ENCODE measurements at places on chromosomes 4 and X.

DNA sequence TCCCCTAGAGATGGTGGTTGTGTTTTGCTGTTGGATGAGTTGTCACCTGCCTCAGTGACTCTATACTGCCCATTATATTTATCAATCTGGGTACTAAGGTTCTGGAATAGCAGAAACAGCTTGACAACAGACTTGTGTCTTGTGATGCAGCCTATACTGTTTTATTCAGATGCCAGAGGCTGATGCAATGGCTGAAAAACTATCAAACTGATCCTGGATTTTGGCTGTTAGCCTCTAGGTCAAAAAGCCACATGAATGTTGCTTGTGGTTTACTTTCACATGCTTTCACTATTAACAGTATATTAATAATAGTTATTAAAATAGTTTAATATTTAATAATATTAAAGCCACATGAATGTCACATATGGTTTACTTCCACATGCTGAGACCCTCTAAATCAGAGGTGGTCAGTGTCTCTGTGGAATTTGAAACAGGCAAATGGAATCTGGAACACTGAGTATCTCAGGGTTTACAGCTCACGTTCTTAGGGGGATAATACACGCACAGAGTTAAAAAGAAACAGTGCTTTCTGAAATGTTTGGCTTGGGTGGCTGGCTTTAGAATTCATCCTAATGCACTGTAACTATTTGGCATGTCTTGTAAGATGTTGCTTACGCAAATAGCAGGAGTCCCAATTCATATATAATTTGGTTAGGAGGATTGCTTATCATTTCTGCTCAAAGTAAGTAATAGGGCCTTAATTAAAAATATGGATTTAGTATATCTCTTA lies 82.5 kb upstream of the LCORL start:
- no peak for DNase-seq

DNA sequence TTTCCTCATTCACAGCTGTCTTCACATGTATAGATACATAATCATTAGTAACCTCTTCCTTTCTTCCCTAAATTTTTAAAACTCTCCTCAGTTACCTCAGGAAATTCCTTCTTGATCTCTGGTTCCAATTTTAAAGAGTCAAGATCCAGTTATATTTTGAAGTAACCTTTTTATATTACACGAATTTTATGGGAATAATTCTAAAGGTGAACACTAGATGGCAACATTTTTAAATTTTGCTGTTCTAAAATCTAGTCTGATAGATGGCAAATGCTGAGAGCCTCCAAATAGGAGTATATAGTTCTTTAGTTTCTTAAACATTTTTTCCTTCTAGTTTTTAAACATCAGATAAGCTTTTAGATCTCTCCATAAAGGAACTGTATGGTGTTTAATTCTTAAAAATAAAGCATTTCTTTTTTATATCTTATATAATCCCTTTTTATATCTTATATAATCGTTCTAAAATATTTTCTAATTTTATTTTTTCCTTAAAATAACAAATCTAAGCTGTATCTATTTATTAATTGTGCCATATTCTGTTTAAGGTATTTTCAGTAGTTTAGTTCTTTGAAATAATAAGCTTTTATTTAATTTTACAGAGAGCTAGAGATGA lies 37.9 kb upstream of the PAPSS1 start:
- DNase-seq: no peak

DNA sequence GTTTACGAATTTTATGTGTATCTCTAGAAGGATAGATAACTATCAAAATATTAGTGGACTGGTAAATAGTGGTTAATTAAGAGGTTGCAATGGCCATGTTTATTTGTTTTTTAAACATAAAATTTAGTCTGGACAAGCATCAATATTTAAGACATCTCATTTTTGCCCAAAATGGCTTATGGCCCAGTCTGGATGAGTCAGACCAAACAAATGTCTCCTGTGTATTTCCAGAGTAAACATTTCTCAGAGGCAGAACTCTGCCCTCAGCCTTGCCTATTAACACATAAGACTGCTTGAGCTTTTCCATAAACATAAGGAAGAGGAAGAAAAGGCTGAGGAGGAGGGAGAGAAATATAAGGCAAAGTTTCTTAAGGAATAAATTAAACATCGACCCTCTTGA lies 277.1 kb upstream of the DIAPH2 start:
- no peak for DNase-seq

GRCh38 chr4:186765673-186766546 lies 42.3 kb upstream of the FAT1 start:
- no peak for DNase-seq

GRCh38 chr4:8385106-8385505 lies 55.4 kb downstream of the ACOX3 start:
- no peak for DNase-seq

DNA sequence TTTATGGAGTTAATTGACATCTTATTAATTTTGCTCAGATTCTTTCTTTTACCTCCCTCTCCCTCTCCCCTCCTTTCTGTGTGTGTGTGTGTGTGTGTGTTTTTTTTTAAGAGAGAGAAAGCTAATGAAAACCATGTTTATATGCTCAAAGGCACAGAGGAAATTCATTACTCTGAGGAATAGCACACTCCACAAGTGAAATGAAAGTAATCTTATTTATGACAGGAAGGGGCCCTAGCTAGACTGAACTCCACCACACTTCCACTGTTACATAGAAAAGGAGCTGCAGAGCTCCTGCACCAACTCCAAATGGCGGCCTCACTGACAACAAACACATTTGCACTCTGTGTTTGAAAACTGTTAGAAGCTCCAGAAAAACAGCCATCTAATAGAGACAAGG lies 150.6 kb downstream of the RASL11B start:
- DNase-seq: no peak

All from stimulated activated CD4-positive, alpha-beta T cell treated with anti-CD3 and anti-CD28 coated beads, Interleukin-1b, Interleukin-23, amount 100 ng/mL, for 48 hours (primary cell).